ENCODE measurements at places on chromosomes 2 and 18. TPM values are rescaled to one million over a fixed set of nuclear protein-coding genes. Genes with fewer than 3 reads are reported as not detected.

The B3GNT7 gene
- 0.62 TPM for total RNA-seq

GRCh38 chr18:22694954-22695353 is 238.2 kb upstream of the RBBP8 start:
- no peak overlapping the region for H3K4me3 ChIP-seq
- H3K36me3 ChIP-seq: no peaks in the 10 kb centered on the region
- no peaks in the 10 kb centered on the region for H3K4me1 ChIP-seq

DNA sequence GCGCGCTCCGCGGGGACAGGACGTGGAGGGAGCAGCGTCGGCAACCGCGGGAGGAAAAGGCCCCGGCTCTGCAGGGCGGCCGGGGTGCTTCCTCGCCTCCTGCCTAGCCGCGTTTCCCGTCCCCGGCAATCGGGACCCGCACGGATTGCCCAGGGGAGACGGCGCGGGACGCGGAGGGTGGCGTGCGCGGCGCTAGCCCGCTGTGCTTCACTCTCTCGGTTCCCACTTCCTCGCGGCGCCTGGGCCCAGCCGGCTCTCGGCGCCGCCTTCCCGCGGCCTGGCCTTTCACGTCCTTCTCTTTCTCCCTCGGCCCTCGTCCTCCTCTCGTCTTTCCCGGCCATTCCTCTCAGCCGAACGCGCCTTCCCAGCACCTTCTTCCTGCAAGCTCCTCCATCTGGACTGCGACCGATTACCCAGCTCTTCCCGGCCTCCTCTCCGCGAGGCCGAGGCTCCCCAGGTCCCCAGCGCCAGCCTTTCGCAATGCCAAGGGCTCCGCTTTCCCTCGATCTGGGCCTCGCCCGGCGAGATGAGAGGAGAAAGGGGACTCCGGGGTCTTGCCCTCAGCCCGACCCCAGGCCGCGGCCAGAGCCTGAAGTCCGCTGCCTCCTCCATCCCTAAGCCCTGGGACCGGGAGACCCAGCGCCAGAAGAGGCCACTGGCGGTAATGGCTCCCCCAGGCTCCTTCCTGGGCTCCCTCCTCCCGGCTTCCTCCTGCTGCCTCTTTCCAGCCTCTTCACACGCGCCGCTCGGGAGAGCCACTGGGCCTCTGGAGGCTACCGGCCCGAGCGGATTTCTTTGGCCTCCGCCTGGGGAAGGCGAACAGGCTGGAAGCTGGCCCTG is 34.3 kb upstream of the ATP6V1B1 start:
- H3K4me3 ChIP-seq: peak overlapping the region; percentile 47
- H3K27ac ChIP-seq: no peak overlapping the region
- H3K27me3 ChIP-seq: peaks cover 99% of the 10 kb centered on the region
- peak; percentile 38 for DNase-seq
- no peaks in the 10 kb centered on the region for H3K36me3 ChIP-seq

DNA sequence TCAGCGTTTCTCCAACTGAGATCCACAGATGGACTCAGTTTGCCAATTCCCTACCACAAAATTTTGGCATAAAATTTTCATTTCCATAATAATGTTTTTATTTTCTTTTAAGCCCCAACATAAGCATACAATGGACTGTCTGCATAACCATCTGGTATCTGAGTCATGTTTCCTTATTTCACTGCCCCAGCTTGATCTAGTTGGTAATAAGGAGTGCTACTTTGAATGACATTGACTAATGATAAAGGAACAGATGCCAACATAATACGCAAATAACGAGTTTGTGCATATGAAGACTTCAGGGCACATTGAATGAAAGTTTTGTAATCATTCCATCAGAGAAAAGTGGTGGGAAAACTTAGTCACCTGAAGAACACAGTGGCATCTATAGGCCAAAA is 8.8 kb upstream of the MBD2 start:
- no peaks in the 10 kb centered on the region for H3K4me1 ChIP-seq
- DNase-seq: no peak
- no peaks in the 10 kb centered on the region for H3K27me3 ChIP-seq

The TCF23 gene
- total RNA-seq: 0.35 TPM

The LOXHD1 gene
- total RNA-seq: 1.3 TPM

DNA sequence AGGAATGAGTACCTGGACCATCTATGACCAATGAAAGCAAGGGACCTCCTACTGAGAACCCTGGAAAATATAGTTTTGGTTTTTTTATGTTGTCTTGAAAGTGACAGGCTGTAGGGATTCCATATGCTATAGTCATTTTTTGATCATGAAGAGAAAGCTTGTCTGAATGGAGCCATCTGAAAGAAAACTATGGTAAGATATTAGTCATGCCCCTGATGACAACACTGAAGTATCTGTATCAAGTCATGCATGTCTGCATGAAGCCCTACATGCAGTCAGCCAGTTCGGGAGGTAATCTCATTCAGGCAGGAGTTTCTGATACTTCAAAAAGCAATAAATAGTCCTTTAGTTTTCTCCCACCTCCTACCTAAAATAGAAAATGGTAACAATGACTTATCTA is 1042.0 kb downstream of the DPP10 start:
- no peak overlapping the region for H3K4me3 ChIP-seq
- H3K27me3 ChIP-seq: no peaks in the 10 kb centered on the region
- H3K27ac ChIP-seq: no peak overlapping the region
- no peak for DNase-seq

GRCh38 chr2:46942891-46943626 is 27.5 kb upstream of the MCFD2 start:
- H3K27ac ChIP-seq: no peak overlapping the region
- H3K36me3 ChIP-seq: peaks cover 5% of the 10 kb centered on the region
- no peaks in the 10 kb centered on the region for H3K27me3 ChIP-seq
- H3K4me3 ChIP-seq: no peak overlapping the region

DNA sequence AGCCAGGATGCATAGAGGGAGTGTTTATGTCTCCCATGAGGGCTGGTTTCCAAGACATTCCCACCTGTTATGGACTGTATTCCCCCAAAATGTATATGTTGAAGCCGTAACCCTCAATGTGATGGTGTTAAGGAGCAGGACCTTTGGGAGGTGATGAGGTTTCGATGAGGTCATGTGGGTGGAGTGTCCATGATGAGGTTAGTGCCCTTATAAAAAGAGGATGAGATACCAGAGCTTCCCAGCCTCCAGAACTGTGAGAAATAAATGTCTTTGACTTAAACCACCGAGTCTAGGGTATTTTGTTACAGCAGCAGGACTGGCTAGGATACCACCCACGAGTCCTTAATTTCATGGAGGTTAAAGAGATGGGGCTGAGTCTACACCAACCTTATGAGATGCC is 22.6 kb upstream of the EPAS1 start:
- no peaks in the 10 kb centered on the region for H3K27me3 ChIP-seq
- peaks cover 12% of the 10 kb centered on the region for H3K4me1 ChIP-seq
- H3K27ac ChIP-seq: no peak overlapping the region
- DNase-seq: no peak
- H3K4me3 ChIP-seq: no peak overlapping the region

DNA sequence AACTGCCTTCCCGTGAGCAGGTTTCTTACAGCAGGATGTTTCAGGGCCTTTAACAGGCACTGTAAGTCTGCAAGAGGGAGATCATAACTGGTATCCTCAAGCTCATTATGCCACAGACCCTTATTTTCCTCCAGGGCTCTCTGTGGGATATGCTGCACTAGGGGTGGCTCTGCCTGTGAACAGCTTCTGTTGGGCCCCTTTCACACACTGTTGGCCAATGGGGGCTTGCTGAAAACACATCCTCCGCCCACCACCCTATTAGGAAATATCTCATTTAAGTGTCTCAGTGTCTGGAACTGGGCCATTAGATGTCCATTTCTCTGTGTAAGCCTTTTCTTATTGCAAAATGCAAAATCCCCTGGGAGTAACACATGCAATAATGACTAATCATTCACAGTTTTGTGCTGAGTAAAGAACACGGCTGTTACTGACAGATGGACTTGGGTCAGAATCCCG is 414.3 kb upstream of the HS6ST1 start:
- peak; percentile 43 for DNase-seq
- H3K36me3 ChIP-seq: no peaks in the 10 kb centered on the region

GRCh38 chr2:9269695-9270360 is 63.2 kb downstream of the ASAP2 start:
- no peak overlapping the region for H3K27ac ChIP-seq
- no peak for DNase-seq
- no peaks in the 10 kb centered on the region for H3K36me3 ChIP-seq
- H3K4me3 ChIP-seq: no peak overlapping the region

The CD302 gene
- 18.1 TPM for total RNA-seq

The RAD51AP2 gene
- under 0.01 TPM for total RNA-seq

The NETO1 gene
- 0.09 TPM for total RNA-seq

DNA sequence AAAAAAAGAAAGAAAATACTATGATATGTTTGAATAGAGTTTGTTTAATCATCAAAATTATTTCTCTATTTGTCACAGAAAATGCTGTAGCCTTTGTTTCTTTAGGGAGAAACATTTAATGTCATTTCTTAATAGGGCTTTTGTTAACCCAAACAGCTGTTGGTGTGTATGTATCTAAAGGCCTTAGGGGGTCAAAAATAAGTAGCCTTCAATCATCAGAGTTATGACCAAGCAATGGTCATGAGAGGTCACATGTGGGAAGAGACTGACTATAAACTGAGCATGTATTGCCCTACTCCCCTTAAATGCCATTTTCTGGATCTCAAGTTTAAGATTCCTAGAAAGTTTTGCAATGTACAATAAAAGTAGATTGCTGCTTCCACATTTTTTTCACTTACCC is 22.7 kb downstream of the HNMT start:
- no peaks in the 10 kb centered on the region for H3K4me1 ChIP-seq
- H3K27ac ChIP-seq: no peak overlapping the region
- H3K27me3 ChIP-seq: no peaks in the 10 kb centered on the region
- no peaks in the 10 kb centered on the region for H3K36me3 ChIP-seq
- no peak overlapping the region for H3K4me3 ChIP-seq

- peaks cover 18% of the 10 kb centered on the region for H3K36me3 ChIP-seq
- no peak overlapping the region for H3K27ac ChIP-seq
- no peaks in the 10 kb centered on the region for H3K27me3 ChIP-seq
- H3K4me1 ChIP-seq: no peaks in the 10 kb centered on the region
Observed at GRCh38 chr2:135745545-135745944, 3.9 kb downstream of the UBXN4 start.

DNA sequence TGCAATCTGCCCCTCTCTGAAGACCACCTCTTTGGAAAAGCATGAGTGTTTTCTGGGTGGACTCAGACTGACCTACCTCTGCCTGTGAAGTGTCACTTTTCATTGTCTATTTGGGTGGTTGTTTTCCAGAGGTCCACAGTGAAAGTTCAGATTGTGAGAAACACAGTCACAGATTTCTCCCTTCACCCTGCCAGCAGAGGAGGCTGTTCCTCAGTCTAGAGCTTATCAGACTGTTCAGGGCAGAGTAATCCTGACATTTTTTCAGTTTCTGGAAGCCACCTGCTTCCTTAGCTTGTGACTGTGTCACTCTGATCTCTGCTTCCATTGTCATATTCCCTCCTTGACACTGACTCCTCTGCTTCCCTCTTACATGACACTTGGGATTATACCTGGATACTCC is 55.4 kb upstream of the RMP24 start:
- no peaks in the 10 kb centered on the region for H3K4me1 ChIP-seq
- no peak overlapping the region for H3K27ac ChIP-seq
- H3K36me3 ChIP-seq: no peaks in the 10 kb centered on the region
- H3K27me3 ChIP-seq: no peaks in the 10 kb centered on the region
- no peak for DNase-seq

DNA sequence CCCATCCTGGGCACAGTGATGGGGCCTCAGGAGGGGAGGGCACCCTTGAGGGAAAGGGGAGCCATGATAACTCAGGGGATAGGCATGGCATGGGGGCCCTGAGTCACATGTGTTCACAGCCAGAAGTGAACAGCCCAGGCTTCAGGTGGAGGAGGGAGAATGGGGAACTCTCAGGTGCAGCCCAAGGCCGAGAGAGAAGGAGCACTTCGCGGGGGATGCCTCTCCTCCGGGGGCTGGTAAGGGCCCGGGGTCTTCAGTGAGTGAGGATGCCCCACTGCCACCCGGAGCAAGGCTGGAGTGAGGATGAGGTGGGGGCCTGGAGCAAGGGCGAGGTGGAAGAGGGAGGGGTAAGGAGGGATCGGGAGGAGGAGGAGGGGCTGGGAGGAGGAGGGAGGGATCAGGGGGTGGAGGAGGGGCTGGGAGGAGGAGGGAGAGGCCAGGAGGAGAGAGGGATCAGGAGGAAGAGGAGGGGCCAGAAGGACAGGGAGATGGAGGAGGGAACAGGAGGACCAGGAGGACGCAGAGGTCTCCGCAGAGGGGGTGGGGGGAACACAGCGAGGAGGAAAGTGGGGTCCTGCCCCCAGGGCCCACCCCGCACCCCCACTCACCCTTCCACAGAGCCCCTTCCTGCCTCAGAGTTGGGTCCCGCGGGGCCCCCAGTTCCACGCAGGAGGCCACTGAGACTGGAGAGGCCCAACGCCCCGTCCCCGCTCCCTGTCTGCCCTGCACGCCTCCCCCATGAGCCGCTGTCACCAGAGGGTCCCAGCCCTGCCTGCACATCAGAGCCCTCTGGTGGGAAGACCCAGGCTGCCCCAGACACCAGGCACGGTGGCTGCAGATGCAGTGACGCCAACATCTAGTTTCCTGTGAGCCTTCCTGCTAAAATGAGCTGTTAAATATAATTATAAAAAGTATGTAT is 42.8 kb downstream of the RAMP1 start:
- H3K4me3 ChIP-seq: no peak overlapping the region
- peaks cover 39% of the 10 kb centered on the region for H3K4me1 ChIP-seq

DNA sequence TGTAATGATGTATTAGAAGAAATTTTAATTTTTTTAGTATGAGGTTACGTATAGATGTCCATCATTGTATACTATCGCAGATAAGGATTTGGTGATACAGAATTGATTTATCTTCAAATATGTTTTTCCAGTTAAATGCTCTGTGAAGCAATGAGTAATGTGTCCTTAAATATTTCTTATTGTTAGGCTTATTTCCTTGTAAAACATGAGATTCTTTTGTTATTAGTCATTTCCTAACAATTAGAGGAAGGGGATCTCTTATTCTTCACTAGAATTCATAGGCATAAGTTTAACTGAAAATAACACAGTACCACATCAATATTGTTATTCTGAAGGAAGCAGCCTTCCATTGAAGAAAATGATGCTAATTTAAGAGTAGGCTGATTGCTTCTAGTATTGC is 15.5 kb upstream of the OTX1 start:
- no peaks in the 10 kb centered on the region for H3K4me1 ChIP-seq
- H3K36me3 ChIP-seq: no peaks in the 10 kb centered on the region
- no peaks in the 10 kb centered on the region for H3K27me3 ChIP-seq
- no peak for DNase-seq

GRCh38 chr2:230932556-230933511 is 7.8 kb upstream of the GPR55 start:
- no peaks in the 10 kb centered on the region for H3K36me3 ChIP-seq
- H3K4me1 ChIP-seq: peaks cover 15% of the 10 kb centered on the region
- DNase-seq: peak; percentile 57
- H3K4me3 ChIP-seq: no peak overlapping the region

The TYW5 gene
- total RNA-seq: 8.2 TPM

The TMEM200C gene
- 1.1 TPM for total RNA-seq

The MBP gene
- 11.1 TPM for total RNA-seq

GRCh38 chr2:64453770-64454385 is at the start of gene LGALSL:
Gene LGALSL (plus strand): TSS chr2:64454162. CDS start chr2:64454546, 384 bp downstream.
- peak; percentile 81 for DNase-seq
- H3K4me3 ChIP-seq: peak within 1 kb of the TSS; percentile 68
- no peaks in the 10 kb centered on the region for H3K27me3 ChIP-seq
- peak within 1 kb of the TSS; percentile 77 for H3K27ac ChIP-seq
- H3K36me3 ChIP-seq: peaks cover 17% of the 10 kb centered on the region
